Esophagus squamous epithelium (tissue), 5 donors: ENCODE measurements at places on chromosomes 7 and 10. TPM values are rescaled to one million over a fixed set of nuclear protein-coding genes. Genes with fewer than 3 reads are reported as not detected.

DNA sequence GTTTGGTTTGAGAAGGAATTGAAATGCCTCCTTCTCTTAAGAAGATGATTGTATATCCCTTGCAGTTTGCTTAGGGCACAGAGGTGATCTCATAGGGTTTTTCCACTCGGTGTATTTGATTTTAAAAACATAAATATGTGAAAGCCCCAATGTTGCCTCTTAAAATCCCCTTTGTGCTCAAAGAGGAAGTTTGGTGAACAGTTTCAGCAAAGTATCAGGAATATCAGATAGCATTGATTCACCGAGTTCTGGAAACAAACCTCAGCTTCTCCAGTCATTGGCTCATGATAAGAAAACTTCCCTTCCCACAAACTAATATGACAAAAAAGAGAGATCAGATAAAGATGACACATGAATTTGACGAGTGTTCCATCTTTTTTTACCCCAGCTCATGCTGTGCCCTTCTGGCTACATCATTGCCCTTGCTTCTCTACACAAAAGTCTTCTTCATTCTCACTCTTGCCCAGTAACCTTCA, 20.1 kb upstream of the SMNDC1 start:
- DNase-seq = no peak
- H3K4me3 ChIP-seq = no peak overlapping the region
- H3K27me3 ChIP-seq = no peaks in the 10 kb centered on the region
- H3K36me3 ChIP-seq = no peaks in the 10 kb centered on the region
- no peak overlapping the region for H3K27ac ChIP-seq
- no peaks in the 10 kb centered on the region for H3K4me1 ChIP-seq

- H3K27me3 ChIP-seq = no peaks in the 10 kb centered on the region
- DNase-seq = peak; percentile 6
- peaks cover 31% of the 10 kb centered on the region for H3K4me1 ChIP-seq
- peak overlapping the region; percentile 62 for H3K4me3 ChIP-seq
Measured at GRCh38 chr10:62817121-62817765, 1.1 kb upstream of the EGR2 start.

DNA sequence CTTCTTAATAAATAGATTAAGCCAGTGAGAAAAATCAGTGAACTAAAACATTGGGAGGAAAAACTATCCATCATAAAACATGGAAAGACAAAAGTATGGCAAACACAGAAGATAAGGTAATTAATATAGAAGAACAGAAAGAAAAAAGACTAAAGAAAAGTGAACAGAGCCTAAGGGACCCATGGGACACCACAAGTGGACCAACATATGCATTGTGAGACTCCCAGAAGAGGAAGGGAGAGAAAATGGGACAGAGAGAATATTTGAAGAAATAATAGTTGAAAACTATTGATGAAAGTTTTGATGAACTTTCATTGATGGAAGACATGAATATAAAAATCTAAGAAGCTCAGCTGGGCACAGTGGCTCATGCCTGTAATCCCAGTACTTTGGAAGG, 71.3 kb downstream of the ZNF783 start:
- H3K27ac ChIP-seq = no peak overlapping the region
- H3K4me1 ChIP-seq = no peaks in the 10 kb centered on the region
- DNase-seq = no peak
- H3K27me3 ChIP-seq = no peaks in the 10 kb centered on the region
- no peaks in the 10 kb centered on the region for H3K36me3 ChIP-seq

GRCh38 chr7:14604606-14605005, 297.9 kb downstream of the DGKB start:
- H3K4me1 ChIP-seq = no peaks in the 10 kb centered on the region
- H3K4me3 ChIP-seq = no peak overlapping the region
- DNase-seq = no peak
- no peaks in the 10 kb centered on the region for H3K27me3 ChIP-seq
- H3K27ac ChIP-seq = no peak overlapping the region

DNA sequence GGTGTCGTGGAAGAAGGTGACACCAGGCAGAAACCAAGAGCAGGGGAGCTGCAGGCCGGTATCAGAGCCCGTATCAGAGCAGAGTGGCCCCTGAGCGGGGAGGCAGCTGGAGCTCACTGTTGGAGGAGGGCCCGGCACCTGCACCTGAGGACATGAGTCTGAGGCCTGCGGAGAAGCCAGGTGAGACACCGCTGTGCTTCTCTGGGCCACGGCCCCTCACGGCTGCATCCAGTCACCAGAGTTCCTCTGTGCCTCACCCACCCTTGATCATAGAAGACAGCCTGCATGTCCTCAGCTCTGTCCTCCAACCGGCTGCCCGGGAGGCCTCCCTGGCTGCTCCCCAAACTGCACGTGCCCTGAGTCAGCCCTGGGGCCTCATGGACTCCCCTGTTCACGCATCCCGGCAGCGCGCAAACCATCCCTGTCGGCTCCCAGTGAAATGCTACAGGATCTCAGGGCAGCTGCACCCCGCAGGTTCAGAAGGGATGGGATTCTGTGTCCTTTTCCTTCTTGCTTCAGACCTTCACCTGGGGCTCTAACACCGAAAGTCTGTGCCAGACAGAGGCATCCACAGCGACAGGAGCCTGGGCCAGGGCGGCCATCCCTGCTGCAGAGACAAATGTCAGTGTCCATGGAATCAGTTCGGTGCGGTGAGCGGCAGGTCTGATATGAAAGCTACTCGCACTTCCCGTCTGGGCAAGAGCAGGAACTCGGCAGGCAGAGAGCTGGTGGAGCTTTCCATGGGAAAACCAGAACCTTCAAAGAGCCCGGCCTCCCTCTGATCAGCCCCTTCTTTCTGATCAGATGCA, 111.9 kb upstream of the FAM20C start:
- H3K36me3 ChIP-seq = no peaks in the 10 kb centered on the region
- H3K27ac ChIP-seq = no peak overlapping the region
- no peak overlapping the region for H3K4me3 ChIP-seq
- H3K4me1 ChIP-seq = peaks cover 21% of the 10 kb centered on the region
- H3K27me3 ChIP-seq = peaks cover 33% of the 10 kb centered on the region

DNA sequence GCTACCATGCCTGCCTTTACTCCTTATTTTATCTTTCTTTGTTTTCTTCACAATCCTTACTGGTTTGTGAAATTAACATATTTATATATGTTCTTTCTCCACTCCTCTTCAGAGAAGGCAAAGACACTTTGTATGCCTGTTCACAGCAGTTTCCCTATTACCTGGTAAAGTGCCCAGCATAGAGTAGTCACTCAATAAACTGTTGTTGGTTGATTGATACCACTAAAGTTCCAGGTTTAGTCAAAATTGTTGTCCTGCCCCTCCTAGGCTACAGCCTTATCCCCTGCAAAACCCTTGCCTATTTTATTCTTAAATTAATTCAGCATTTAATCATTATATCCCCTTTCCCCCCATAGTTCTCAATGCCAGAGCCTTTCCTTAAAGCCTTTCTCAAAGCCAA, 76.1 kb downstream of the POLL start:
- H3K4me3 ChIP-seq = no peak overlapping the region
- H3K27me3 ChIP-seq = no peaks in the 10 kb centered on the region
- DNase-seq = no peak

The ANKRD1 gene
- not detected for total RNA-seq

The CNPY1 gene
- not detected for total RNA-seq

The JCAD gene
- 23.1 TPM for total RNA-seq

The LIMK1 gene
- 12.6 TPM for total RNA-seq

The BTBD16 gene
- not detected for total RNA-seq
